ENCODE measurements at places on chromosomes 12 and 14.

GRCh38 chr12:131010396-131011131 lies 56.9 kb downstream of the ADGRD1 start:
- DNase-seq: no peak

DNA sequence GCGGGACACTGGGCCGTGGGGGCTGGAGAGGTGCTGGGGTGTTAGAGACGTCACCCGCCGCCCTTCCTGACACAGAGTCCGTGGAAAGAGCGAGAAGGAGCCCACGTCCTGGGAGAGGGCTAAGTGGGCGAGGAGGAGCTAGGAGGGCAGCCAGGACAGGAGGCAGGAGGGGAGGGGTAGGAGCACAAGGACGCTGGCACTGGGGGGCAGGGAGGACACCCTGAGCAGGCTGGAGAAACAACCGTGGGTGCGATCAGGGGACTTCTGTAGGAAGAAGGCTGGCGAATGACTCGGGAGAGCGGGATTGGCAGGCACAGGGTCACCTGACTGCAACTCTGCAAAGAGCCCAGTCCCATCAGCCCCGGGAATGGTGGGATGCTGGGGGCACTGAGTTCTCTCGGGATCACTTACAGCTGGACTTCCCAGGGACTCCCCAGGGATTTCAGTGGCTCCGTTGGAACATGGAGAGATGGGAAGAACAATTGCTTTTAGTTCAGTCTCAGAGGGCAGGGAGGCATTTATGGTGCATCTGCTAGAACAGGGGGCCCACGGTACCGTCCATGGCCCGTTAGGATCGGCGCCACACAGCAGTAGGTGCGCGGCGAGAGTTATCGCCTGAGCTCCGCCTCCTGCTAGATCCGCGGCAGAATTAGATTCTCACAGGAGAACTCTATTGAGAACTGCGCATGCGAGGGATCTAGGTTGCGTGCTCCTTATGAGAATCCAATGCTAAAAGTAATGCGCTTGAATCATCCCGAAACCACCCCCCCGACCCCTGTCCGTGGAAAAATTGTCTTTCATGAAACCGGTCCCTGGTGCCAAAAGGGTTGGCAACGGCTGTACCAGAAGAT lies 24.3 kb downstream of the UBR7 start:
- peak; percentile 65 for DNase-seq

- DNase-seq: peak; percentile 50
Observed at GRCh38 chr12:49043856-49044258, 16.7 kb downstream of the KMT2D start.

DNA sequence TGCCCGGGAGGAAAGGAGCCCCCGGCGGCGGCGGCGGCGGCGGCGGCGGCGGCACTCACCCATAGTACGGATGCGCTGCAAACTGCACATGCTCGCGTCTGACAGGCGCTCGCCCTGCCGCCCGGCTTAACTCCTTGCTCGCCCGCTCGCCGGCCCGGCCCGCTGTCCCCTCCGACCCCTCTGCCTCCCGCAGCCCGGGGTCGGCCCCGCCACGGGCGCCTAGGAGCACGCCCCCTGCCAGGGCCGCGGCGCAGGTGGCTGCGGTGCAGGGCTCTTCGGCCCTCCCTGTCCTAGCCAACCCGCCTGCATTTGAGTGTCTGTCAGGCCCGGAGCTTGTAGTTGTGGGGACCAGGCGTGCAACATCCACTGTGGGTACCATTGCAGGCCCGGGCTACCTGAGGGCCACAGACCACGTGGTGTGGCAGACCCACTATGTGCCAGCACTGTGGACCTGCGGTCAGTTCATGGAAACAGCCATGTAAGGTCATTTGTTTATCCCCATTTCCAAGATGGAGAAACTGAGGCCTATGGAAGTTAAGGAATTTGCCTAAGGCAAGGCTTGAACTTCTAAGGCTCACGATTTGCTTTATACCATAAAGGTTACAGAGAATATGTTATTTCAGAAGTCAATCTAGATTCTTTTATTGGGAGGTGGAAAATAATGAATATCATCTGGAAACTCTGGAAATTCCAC lies 17.6 kb upstream of the PLEKHH1 start:
- DNase-seq: no peak

DNA sequence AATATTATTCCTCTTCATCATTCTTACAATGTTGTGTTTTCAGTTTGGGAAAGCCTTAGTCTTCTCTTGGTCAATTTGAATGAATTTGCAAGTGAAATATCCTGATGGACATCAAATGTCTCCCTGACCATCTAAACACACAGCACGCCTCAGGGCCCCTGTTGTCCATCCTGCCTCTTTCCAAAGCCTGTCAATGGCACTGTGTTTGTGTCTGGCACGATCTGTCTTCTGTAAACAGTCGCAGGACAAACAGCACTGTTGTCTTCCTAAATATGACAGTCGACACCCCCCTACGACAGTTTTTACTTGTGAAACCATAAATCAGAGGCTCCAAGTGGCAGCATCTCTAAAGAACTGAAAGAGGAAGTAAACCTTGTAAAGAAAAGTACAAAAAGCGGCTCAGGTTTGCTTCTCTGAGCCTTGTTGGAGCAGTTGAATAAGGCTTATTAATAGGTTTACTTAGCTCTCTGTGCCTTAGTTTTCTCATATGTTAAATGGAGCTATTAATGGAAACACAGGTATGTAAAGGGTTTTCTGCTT lies 285.8 kb downstream of the NRXN3 start:
- DNase-seq: no peak

GRCh38 chr12:69633061-69633460 lies 22.4 kb upstream of the LRRC10 start:
- DNase-seq: no peak

DNA sequence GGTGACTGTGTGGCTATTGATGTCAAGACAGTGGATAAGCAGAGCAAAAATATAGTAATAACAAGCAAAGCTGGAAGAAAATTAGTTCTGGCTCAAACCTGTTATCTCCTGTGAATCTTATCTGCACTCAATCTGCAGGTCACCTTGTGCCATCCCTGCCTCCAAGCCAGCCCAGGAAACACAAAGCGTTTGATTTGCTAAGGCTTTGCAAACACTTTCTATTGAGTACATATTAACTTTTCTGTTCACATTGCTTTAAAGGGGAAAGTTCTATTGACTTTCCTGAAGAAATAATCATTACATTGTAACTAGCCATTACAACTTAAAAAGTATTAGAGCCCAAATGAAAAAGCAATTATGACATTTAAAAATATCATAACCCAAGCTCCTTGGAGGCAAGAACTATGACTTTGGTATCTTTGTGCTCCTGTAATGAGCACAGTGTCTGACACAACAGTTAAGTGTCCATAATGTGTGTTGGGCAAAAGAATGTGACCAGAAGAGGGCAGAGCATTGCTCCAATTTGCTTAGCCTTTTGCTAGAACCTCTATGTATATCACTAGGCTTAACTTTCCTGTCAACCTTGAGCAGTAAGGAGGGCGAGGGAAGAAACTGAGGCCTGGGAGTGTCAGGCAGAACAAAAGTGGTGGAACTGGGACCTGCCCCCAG lies 24.7 kb downstream of the SERPINA3 start:
- no peak for DNase-seq

- peak; percentile 47 for DNase-seq
Observed at GRCh38 chr12:106248312-106248845, 559 bp upstream of the CKAP4 start.

DNA sequence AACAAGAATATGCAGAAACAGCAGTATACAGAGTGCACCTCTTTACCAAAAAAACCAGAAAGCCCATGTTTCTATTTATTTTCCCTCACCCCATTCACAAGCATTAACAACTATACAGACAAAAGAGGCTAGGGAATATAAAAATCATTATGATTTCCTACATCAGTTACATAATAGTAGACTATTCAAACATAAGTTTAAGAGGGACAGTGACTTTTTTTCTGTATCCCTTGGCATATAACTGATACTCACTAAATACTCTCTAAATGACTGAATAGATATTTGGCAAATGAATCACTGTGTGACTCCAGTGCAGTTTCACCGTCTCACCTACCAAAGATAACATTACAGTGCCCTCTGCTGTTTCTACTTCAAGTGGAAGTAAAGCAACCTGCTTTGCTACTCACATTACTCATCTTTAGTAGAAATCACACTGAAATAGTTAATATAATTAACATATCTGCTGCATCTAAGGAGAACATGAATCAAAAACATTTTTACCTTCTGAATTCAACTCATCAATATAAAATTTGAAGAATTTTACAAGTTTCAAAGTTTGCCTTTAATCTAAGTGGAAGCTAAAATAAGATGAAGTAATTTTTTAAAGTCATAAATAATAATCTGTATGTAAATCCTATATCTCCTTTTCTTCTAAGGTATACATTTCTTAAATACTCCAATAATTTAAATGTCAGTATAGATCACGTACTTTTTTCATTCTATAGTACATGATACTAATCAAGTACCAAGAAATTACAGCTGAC lies 103.8 kb downstream of the OSBPL8 start:
- peak; percentile 43 for DNase-seq

DNA sequence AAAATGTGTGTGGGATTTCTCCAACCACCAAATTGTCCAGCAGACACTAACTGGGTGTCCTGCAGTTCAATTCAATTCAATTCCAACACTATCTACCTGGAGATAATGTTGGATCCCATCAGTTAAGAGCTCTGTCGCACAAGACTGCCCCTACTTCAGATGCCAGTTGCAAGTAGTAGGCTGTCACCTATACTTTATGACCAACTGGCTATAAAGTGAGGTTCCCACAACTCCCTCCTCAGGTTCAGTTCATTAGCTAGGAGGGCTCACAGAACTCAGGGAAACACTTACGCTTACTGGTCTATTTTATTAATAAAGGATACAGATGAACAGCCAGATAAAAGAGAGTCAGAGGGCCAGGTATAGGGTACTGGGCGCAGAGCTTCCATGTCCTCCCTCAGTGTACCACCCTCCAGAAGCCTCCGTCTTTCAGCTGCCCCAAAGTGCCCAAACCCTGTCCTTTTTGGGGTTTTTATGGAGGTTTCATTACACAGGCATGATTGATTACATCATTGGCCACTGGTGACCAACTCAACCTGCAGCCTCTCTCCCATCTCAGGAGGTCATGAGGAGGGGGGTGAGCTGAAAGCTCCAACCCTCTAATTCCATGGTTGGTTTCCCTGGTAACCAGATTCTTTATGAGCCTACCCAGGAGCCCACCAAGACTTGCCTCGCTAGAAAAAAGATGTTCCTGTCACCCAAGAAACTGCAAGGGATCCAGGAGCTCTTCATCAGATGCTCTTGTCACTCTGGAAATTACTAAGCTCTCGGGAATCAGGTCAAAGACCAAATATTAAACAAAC lies 7.5 kb upstream of the SERPINA5 start:
- DNase-seq: no peak

- no peak for DNase-seq
Observed at GRCh38 chr14:55789406-55789805, 209.4 kb downstream of the KTN1 start.

GRCh38 chr14:93396456-93396855 lies 34.3 kb upstream of the UNC79 start:
- DNase-seq: no peak

GRCh38 chr14:102518063-102518648 lies 8.6 kb upstream of the ANKRD9 start:
- no peak for DNase-seq

GRCh38 chr12:98998697-98999299 lies 353.7 kb downstream of the APAF1 start:
- peak; percentile 52 for DNase-seq

DNA sequence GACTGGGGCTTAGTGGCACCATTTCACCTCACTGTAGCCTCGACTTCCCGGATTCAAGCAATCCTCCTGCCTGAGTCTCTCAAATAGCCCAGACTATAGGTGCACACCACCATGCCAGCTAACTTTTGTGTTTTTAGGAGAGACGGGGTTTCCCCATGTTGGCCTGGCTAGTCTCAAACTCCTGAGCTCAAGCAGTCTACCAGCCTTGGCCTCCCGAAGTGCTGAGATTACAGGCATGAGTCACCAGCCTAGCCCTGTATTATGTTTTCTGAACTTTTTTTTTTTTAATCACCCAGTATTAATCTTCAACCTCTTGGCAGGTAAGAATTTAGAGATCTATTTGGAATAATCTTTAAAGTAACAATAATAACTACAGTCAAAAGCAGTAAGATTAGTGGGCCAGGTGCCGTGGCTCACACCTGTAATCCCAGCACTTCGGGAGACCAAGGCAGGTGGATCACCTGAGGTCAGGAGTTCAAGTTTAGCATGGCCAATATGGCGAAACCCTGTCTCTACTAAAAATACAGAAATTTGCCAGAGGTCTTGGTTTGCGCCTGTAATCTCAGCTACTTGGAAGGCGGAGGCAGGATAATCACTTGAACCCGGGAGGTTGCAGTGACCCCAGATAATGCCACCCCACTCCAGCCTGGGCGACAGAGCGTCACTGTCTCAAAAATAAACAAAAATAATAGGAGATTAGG lies 8.6 kb downstream of the NANOG start:
- DNase-seq: no peak

DNA sequence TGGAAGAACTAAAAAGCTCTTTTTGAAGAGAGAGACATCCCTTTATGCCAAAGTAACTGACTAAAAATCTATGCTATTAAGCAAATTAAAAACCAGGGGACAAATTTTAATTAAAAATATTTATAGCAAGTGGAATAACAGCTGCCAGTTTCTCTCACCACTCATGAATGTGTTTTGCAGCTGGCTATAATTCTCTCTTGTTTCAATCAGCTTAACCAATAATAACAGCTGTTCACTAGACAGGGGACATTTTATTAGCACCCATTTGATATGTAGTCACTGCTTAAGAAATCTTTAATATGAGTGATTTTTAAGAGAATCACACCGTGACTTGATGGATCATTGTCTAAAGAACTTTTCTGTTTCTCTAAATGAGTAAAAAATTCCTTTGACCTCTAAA lies 34.2 kb upstream of the KRR1 start:
- DNase-seq: no peak

DNA sequence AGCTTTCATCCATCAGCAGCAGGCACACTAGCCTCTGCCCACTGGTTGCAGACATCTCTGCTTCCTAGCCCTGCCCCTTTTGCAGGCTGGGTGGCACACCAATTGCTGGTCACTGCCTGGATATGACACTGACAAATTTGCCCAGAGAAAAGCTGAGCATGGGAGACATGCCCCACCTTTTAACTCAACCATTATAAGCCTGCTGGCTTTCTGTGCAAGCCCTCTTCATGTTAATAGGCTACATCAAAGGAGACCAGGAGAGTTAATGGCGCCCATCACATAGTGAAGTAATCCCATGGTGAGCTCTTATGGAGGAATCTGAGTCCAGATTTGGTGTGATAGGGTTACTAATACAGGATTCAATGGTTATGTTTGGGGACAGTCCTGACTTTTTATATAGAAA lies 139.2 kb downstream of the KICS2 start:
- no peak for DNase-seq

- DNase-seq: no peak
Observed at GRCh38 chr12:94872007-94872653, 131.4 kb downstream of the NDUFA12 start.

DNA sequence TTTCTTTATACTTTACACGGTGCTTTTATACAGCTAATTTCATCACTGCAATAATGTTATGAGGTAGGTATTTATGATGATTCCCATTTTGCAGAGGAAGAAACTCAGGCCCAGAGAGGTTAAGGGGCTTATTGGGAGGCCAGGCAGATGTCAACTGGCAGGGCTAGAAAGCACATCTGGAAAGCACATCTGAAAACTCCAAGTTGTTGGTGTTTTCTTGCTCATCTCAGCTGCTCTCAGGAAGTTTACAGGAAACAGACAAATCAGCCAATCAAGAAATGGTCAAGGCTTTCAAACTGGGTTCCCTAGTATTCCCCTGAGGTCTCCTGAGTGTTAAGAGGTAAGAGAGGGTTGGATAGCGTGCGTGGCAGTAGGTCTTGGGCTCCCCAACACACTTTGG lies 124.1 kb upstream of the MED13L start:
- no peak for DNase-seq

- no peak for DNase-seq
Observed at GRCh38 chr14:90632871-90633270, 183.4 kb downstream of the TTC7B start.
